Chondrocyte (in vitro differentiated cells): ENCODE measurements at places on chromosomes 4 and X. TPM values are rescaled to one million over a fixed set of nuclear protein-coding genes. Genes with fewer than 3 reads are reported as not detected.

P2RY8 gene
- not detected in 3 replicates for total RNA-seq

UXT gene
- 72.7 to 79.4 TPM (median 75.6 TPM) in 3 replicates for total RNA-seq

ZCCHC18 gene
- total RNA-seq: 1.9 to 6.8 TPM (median 5.0 TPM) in 3 replicates

SOX3 gene
- total RNA-seq: not detected in 3 replicates

VSIG1 gene
- not detected in 3 replicates for total RNA-seq

C4orf36 gene
- total RNA-seq: 0.60 TPM in 1 of 3 replicates, not detected in the others

PCDH10 gene
- total RNA-seq: 30.2 to 69.6 TPM (median 30.5 TPM) in 3 replicates

RHOXF2 gene
- total RNA-seq: not detected in 3 replicates

ADGRG2 gene
- total RNA-seq: 0.15 to 0.24 TPM (median 0.21 TPM) in 3 replicates

- no peak for DNase-seq
These were observed 147.1 kb downstream of the CPEB2 start for GRCh38 chr4:15149234-15149838.

DNA sequence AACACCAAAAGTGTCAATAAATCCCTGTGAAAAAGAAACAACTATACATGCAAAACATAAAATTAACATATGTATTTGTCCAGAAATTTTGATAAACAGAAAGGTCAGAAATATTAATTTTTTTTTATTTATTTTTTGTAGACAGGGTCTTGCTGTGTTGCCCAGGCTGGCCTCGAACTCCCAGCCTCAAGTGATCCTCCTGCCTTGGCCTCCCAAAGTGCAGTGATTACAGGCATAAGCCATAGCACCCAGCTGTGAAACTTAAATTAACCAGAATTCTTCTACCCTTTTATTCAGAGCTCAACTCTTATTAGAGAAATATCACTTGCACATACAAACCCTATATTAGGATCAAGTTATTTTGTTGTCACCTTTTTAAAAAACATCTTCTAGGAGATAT is 16.2 kb downstream of the ANAPC10 start:
- no peak for DNase-seq

GRCh38 chr4:35253331-35253730 is 991.0 kb downstream of the ARAP2 start:
- DNase-seq: no peak

DNA sequence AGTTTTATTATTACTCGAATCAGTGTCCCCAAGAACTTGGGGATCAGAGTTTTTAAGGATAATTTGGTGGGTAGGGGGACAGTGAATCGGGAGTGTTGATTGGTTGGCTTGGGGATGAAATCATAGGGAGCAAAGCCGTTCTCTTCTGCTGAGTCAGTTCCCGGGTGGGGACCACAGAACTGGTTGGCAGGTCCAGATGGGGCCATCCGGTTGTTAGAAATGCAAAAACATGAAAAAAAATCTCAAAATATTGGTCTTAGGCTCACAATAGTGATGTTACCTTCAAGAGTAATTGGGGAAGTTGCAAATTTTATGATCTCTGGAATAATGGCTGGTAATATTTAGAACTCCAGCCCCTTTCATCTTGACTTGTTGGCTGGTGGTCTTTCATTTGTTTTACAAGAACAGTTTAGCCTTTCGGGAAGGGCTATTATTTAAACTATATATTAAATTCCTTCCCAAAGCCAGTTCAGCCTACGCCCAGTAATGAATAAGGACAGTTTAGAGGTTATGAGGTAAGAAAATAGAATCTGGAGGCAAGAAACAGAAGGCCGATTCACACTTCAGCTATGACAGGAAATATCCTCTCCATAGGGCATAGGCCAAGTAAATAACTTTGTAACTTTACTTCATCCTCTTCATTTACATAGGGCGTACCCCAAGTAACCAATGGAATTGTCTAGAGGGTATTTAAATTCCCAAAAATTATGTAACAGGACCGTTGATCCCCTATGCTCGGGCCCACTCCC is 164.1 kb upstream of the STS start:
- no peak for DNase-seq

DNA sequence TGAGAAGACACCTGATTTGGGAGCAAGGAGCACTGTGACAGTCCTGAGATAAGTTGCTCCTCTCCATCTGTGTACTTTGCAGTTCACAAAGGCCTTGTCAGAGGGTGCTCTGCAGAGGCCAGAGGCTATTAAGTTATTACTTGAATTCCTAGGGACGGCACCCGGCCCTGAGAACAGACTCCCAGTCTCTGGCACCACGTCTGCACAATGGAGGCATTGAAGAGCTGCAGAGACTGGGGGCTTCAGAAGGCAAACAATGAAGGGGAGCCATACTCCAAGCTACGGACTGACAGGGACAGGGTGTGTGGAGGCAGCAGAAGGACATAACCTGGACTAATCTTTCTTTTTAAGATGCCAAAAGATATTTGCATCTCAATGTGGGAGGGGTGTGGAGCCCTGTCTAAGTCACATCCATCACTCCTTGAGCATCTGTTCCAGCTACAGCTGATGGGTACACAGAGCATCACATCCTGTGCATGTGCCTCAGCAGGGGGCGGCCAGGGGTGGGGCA is 11.5 kb downstream of the RASGEF1B start:
- no peak for DNase-seq

DNA sequence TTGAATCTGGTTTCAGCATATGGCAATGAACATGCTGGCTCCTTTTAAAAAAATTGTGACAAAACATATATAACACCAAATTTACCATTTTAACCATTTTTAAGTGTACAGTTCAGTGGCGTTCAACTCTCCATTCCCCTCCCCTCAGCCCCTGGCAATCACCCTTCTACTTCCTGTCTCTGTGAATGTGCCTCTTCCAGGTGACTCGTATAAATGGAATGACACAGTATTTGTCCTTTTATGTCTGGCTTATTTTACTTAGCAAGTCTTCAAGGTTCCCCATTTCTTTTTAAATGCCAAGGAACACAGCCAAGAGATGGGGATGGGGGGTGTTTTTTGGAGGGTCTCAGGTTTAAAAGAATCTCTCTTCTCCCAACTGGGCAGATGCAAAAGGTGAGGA is 35.4 kb upstream of the BCLAF3 start:
- DNase-seq: no peak

GRCh38 chrX:53263597-53264094 is 17.7 kb downstream of the IQSEC2 start:
- no peak for DNase-seq

DNA sequence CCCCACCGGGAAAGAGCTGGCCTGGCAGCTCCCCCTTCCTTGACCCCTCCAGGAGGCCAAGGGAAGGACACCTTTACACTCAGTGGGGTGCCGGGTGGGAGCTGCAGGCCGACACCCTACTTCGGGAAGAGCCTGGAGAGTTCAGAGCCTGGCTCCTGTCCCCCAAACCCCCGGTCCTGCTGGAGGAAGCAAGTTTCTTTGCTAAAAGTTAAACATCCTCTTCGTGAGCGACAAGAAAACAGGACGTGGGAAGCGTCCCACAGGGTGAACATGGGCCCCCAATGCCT is 2.4 kb upstream of the FTSJ1 start:
- no peak for DNase-seq
